ENCODE measurements at places on chromosomes 5 and 9.
A peak's percentile ranks its signal among the peaks of the same experiment; 100 is the strongest.

- DNase-seq = no peak
Measured at GRCh38 chr9:123821619-123822018, 108.3 kb downstream of the DENND1A start.

DNA sequence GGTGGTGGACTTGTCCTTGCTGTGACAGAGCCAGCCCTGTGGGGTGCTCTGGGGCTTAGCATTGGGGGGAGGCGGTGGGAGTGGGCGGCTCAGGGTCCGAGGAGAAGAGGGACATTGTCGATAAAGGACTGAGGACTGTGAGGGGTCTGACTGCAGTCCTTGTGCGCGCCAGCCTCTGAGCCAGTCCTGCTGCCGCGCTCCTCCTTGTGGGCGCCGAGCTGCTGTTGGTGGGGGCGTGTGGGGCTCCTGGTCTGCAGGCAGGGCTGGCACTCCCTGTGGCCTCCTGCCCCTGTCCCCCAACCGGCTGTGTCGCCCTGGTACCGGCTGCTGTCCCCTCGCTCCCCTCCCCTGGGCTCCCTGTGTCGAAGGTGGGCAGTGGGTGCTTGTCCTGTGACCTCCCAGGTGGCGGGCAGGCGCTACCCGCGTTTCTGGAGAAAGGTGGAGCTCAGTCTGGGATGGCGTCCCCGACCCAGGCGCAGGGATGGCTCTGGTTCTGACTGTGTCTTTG is 6.9 kb downstream of the RNU6ATAC start:
- no peak for DNase-seq

GRCh38 chr5:159849437-159850083 is 66.7 kb upstream of the ADRA1B start:
- no peak for DNase-seq

- DNase-seq = no peak
Measured at GRCh38 chr5:74556006-74556405, 84.5 kb downstream of the ENC1 start.

- no peak for DNase-seq
Measured at GRCh38 chr9:129403779-129404620, 216.9 kb downstream of the C9orf50 start.

DNA sequence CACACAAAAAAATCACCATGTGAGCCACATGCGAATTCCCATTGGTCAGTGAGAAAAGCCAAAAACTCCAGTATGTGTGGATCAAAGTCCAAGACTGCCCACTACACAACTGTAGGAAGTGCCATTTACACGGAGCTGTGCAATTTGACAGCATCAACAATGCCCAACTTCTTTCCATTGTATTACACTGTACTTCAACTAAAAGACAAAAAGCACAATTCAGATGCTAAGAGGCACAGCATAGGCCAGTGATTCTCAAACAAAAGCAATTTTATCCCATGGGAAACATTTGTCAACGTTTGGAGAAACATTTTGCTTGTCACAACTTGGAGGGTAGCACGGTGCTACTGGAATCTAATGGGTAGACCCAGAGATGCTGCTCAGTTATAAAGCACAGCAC is 39.8 kb downstream of the IARS1 start:
- DNase-seq = no peak

GRCh38 chr5:44332285-44332971 is 56.8 kb downstream of the FGF10 start:
- peak; percentile 42 for DNase-seq

GRCh38 chr5:79582186-79582585 is 30.1 kb upstream of the TENT2 start:
- DNase-seq = peak; percentile 79

DNA sequence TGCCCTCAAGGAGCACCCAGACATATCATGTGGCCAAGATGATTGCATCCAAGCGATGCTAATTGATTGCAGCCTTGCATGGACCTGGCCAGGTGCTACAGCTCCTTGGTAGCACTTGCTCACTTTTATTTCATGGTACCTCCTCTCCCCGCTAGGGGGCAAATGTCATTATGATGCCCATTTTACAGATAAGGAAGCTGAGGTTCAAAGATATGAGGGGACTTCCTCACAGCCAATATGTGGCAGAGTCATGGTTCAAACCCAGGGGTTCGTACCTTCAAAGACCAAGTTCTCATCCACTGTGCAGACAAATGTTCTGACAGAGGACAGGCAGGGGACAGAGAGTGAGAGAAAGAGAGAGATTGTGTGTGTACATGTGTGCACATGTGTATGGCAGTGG is 21.9 kb upstream of the KCNMB1 start:
- DNase-seq = no peak

DNA sequence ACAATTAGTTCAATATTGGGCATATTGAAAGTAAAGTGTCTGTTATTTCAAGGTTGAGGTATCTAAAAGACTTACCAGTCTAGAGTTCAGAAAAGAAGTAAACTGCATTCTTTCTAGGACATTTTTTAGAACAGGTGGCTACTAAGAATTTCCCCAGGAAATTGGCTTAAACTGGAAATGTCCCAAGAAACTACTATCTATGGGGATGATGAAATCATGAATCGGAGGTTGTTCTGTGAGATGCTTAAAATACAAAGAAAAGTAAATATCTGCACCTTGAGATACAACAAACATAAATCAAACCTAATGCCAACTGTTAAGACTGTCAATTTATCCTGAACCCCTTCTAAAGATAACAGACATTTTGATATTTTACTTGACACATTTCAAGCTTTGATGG is 226.5 kb upstream of the NREP start:
- DNase-seq = no peak

DNA sequence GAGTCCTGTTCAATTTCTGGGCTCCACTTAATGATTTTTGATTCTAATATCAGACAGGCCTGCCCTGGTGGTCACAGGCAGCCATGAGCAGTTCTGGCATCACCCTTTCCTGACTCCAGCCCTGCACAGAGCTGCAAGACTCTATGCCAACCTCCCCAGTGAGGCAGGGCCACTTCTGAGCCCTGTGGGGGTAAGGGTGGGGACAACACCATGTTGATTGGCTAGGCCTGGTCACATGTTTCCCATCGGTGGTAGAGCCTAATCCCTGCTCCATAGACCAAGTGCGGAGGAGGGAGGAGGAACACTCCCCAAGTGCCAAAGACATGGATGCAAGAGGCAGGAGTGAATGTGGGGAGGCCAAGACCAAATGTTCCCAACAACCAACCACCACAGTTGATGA is 134.6 kb downstream of the PHF2 start:
- no peak for DNase-seq

GRCh38 chr9:93595861-93596365 is 19.5 kb downstream of the PHF2 start:
- no peak for DNase-seq

DNA sequence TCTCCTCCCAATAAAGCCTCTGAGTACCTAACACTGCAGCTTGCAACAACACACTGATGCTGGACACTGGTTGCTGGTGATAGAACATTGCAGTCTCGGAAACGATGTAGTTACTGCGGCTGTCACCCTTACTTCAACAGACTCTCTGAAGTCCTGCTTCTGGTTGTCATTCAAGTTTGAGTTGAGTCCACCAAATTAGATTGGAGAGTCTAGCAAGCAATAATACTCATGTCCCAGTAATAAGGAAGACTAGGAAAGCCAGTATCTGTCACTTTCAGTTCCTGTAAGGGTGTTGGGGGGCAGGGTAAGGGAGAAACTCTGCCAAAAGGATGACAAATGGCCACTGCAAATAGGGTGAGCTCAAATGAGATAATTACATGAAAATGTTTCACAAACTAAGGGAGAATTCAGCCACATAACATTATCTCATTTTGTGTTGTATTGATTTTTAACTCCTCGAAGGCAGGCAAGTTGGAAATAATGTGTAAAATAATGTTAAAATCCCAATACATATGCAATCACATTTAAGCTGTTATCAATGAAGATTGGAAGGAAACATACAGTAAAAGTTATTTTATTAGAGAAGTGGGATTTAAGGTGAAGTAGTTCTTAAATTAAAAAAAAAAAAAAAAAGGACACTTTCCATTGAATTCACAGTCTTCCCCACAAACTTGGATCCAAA is 849 bp upstream of the IFT74 start:
- DNase-seq = peak; percentile 20

DNA sequence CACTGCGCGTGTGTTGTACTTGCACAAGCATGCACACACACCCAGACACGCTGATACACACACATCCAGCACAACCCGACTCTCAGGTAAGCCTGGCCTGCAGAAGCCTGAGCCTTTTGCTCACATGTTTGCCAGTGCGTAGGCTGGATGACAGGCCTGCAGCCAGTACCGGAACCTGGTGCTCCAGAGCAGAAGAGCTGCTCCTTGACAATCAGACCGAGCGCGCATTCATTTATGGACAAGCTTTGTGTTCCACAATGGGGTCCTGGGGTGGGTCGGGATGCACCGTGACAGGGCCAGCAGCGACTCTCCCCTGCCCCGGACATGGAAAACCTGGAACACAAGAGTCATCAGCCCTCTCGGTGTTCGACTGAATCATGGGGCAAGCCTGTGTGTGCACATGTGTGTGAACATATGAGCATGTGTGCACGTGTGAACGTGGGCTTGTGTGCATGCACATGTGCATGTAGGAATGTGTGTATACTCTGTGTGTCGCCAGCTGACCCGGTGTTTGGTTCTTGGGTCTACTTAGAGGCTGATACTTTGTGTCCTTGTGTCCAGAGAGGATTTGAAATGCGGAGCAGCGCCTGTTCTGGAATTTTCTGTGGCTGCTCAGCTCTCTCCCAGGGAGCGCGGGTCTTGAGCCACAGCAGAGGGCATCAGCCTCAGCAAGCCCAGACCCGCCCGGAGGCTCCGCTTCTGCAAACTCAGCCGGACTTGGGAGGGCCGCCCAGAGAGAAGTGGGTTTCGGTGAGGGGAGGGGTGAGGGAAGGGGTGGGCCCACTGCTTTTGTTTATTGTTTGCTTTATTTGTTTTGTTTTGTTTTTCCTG is 32.2 kb downstream of the IRX4 start:
- DNase-seq = no peak

DNA sequence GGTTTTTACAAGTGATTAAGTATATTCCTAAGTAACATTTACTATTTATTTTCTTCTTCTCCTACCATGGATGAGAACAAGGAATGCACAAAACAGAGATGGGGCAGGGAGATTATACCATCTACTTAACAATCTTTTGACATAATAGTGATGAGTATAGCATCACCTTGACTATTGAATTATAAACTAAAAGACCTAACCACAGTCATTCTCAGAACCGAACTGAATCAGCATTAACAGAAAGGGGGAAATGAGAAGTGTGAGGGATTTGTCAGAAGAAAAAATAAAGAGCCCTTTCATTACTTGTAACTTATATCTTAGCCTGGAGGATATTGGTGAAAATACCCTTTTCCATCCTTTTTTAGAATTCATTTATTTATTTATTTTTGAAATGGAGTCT is 21.9 kb downstream of the OR2Y1 start:
- DNase-seq = no peak

DNA sequence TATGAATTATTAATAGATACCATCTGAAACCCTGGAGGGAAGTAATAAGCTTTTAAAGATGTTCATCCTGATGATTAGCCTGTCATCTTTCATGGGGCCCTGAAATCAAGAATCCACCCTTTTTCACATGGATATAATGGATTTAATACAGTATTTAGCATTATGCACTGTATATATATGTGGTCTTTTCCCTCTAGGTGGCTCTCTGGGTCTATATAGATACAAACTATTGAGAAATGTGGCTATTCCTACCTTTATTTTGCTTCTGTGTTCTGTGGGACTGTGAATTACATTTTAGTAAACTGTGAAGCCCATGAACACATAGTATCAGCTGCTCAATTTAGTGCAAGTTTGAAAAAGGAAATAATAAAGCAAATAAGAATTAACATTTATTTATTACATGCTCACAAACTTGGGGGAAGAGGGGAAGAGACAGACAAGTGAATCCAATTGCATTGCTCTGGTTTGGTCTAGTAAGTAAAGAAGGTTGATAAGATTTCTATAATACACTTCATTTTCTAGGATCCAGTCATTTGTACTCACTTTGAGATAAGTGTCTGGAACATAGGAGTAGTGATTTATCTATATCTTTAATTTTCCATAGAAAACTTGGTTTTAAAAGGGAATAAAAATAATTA is 112.2 kb downstream of the SCAMP1 start:
- no peak for DNase-seq

- no peak for DNase-seq
Measured at GRCh38 chr5:158265931-158266700, 407.2 kb upstream of the CLINT1 start.

GRCh38 chr9:136153381-136154065 is 34.8 kb upstream of the TMEM250 start:
- no peak for DNase-seq
